ENCODE measurements at places on chromosomes 3 and 15.

GRCh38 chr3:169332310-169332709 lies 331.2 kb downstream of the MECOM start:
- no peak for DNase-seq

GRCh38 chr15:38873158-38873557 lies 308.5 kb upstream of the RASGRP1 start:
- no peak for DNase-seq

DNA sequence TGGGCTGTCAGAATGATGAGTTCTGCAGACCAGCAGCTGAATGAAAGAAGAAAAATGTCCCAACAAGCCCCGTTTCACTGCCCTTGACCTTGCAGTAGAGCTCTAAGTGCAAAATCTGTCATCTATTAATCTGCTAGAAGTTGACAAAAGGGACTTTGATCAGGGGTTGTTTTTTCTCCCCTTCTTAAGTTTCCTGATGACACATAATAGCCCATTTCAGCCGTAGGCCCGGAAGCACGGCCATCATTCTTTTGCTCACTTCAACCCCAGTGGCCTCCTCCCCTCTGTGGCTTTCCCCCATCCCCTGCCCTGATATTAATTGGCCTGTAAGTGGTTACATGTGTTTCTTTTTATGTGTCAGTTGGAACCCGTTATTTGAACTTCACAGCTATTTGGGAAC lies 298.9 kb downstream of the RPLP1 start:
- DNase-seq, result no peak

DNA sequence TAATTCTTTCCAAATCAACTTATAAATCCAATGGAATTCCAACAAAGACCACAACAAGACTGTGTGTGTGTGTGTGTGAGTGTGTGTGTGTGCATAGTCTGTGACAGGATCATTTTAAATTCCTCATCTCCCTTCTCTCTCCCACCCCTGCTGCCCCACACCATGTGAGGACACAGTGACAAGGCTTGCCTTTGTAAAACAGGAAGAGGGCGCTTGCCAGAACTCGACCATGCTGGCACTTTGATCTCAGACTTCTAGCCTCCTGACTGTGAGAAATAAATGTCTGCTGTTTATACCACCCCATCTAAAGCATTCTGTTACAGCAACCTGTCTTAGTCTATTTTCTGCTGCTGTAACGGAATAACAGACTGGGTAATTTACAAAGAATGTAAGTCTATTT lies 99.1 kb downstream of the NSMCE3 start:
- no peak for DNase-seq

DNA sequence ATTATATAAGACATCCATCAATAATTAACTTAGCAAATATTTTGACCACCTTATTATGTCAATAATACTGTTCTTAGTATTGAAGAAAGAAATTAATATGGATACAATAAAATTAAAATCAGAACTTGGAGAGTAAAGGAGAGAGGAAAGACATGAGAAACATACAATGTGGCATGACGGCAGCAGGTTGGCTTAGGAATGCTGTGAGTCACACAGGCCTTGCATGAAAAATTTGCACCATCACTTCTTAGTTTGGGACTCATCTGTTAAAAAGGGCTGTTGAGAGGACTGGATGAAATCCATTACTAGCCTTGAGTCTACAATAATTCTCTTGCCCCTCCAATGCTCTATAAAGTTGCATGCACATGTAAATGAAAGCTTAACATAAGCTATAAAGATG lies 880.8 kb downstream of the ROBO1 start:
- no peak for DNase-seq

DNA sequence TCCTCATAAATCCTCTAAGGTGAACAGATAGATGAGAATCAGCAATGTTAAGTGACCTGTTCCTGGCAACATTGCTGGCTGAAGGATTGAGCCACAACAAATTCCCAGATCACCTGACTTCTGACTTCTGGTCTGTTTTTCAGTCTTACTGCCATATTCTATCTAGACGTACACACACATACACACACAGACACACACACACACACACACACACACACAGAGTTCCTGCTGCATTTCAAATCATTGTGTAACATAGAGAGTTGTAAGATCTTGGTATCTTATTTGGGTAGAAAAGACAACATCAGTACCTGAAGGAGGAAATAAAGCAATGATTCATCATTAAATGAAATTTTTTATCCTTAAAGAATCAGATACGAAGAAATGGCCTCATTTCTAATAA lies 342.6 kb downstream of the MFSD1 start:
- no peak for DNase-seq

DNA sequence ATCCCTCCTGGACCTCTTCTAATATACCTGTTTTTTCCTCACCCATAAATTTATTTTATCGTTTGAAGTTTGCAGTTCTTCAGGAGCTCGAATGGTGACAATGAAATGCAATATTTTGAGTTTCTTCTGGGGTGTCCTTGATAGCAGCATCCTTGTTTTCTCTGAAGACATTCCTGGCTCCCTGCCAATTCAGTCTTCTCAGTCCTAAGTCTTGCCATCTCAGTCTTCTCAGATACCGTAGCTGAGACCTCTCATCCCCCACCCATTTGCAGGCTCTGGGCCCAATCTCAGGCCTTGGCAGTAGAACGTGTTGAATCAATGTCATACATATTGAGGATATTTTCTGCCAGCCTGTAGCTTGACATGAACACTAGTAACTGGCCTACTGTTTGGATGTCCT lies 140.9 kb downstream of the NECTIN3 start:
- DNase-seq, result no peak

DNA sequence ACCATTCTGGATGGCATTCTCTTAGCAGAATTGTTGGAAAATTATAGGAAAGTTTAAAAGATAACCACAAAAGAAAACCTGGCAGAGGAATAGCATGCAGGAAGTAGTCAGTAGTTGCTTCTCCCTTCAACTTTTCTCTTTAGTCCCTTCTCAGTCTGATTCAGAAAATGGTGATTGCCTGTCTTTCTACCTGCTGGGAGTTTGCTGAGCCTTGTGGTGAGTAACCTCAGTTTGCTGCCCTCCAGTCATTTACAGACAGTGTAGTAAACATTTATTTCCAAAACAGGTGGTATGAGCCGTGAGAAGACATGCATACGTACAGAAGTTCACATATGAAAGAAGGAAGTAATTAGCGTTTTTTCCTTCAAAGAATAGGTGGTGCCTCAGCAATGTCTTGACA lies 224.7 kb upstream of the POU1F1 start:
- no peak for DNase-seq

- peak; percentile 70 for DNase-seq
These were observed 35.8 kb downstream of the MGLL start for GRCh38 chr3:127786353-127787070.

GRCh38 chr3:136749091-136749490 lies 3.1 kb downstream of the STAG1 start:
- no peak for DNase-seq

GRCh38 chr3:102092617-102093466 lies 243.5 kb downstream of the NFKBIZ start:
- DNase-seq, result no peak

- no peak for DNase-seq
These were observed 722 bp downstream of the CACNA1D start for GRCh38 chr3:53495146-53495519.

DNA sequence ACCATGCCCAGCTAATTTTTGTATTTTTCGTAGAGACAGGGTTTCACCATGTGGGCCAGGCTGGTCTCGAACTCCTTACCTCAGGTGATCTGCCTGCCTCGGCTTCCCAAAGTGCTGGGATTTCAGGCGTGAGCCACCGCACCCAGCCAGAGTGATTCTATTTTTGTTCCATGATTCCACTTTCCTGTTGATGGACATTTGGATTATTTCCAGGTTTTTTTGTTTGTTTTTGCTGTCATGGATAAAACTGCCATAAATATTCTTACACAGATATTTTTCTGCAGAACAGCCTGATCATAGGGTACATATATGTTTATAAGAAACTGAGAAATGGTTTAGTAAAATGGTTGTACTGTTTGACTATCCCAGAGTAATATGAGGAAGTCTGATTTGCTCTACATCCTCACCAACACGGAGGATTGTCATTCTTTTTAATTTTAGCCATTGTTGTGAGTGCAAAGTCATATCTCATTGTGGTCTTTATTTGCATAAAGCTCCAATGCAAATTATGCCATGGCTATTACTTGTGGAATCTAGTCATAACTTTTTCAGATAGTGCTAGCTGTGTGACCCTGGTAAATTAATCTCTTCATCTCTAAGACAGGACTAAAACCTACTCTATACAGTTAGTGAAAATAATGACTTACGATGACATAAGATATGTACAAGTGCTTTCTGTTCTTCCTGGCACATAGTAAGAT lies 42.7 kb downstream of the MAP6D1 start:
- no peak for DNase-seq

GRCh38 chr15:43168192-43169107 lies 16.8 kb upstream of the CCNDBP1 start:
- DNase-seq, result no peak

DNA sequence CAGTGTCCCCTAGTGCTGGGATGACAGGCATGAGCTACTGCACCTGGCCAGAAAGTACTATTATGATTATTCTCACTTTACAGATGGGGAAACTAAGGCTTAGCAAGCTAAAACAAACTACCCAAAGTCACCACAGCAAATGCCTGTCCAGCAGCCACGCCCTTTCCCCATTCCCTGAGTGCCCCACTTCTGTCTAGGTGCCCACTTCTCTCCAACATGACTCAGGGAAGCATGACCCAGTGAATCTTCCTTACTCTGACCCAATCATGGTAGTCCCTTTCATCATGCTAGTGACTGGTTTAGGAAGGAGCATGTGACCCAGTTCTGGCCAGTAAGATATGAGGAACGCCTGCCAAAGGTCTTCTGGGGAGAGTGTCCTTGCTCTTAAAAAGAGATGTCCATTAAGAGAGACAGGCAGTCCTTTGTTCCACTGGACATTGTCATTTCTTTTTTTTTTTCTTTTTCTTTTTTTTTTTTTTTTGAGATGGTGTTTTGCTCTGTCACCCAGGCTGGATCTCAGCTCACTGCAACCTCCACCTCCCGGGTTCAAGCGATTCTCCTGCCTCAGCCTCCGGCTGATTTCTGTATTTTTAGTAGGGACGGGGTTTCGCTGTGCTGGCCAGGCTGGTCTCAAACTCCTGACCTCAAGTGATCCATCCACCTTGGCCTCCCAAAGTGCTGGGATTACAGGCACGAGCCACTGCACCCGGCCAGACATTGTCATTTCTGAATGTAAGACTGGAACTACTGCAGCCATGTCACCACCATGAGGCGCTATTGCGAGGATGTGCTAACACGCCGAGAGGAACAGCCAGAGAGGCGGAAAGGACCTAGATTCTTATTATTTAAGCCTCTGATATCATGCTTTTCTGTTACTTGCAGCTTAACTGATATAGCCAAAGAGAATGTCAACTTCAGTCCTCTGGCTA lies 19.8 kb downstream of the MEGF11 start:
- no peak for DNase-seq

- no peak for DNase-seq
These were observed 1408.0 kb upstream of the GBE1 start for GRCh38 chr3:83169473-83169872.

- no peak for DNase-seq
These were observed 223.0 kb upstream of the BHLHE40 start for GRCh38 chr3:4756057-4756775.

DNA sequence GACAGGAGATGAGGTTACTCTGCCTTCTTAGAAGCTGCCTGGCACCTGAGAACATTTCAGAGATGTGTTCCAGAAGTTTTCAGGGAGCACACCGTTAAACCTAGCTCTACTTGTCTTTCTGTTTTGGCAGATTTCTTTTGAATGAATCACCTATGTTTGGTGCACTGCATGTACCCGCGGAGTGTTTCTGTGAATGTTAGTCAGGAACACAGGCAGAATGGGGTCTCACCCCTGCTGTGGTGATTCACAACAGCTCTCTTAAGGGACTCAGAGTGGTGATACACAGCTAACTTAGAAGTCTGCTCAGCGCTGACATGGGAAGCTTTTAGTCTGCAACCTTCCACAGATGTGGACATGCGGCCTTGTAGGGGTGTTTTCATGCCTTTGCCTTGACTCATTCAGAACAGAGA lies 24.0 kb downstream of the TSEN2 start:
- no peak for DNase-seq

DNA sequence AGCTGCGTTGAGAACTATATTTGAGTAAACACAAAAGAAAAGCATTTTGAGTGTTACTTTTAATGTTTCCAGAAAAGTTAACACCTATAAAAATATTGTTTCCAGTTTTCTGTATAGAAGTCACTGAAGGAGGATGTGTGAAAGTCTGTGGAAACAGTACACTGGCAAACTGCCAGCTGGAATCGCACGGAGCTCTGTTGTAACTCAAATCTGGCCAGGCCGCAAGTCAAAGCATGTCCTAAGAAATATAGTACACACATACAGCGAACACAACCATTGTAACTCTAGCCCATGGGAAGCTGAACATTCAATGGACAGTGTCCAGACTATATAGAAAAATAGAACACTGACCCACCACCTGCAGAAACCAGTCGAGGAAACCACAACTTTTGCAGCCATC lies 657.2 kb downstream of the FHIT start:
- no peak for DNase-seq

DNA sequence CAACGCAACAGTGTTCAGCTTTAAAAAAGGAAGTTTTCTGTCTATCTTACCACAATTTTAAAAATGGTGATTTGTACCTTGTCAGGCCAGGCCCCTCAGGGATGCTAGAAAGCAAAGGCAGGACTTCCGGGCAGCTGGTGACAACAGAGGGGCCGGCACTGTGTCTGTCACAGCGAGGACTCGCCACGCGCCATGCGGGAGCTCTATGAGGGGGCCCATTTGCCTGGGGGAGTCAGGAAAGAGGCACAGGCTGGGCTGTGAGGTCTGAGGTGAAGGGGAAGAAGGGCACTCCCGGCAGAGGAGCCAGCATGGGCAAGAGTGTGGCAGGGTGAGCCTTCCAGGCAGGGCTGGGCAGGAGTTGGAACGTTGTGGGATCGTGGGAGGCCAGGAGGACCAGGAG lies 7.0 kb downstream of the IQSEC1 start:
- DNase-seq, result no peak

DNA sequence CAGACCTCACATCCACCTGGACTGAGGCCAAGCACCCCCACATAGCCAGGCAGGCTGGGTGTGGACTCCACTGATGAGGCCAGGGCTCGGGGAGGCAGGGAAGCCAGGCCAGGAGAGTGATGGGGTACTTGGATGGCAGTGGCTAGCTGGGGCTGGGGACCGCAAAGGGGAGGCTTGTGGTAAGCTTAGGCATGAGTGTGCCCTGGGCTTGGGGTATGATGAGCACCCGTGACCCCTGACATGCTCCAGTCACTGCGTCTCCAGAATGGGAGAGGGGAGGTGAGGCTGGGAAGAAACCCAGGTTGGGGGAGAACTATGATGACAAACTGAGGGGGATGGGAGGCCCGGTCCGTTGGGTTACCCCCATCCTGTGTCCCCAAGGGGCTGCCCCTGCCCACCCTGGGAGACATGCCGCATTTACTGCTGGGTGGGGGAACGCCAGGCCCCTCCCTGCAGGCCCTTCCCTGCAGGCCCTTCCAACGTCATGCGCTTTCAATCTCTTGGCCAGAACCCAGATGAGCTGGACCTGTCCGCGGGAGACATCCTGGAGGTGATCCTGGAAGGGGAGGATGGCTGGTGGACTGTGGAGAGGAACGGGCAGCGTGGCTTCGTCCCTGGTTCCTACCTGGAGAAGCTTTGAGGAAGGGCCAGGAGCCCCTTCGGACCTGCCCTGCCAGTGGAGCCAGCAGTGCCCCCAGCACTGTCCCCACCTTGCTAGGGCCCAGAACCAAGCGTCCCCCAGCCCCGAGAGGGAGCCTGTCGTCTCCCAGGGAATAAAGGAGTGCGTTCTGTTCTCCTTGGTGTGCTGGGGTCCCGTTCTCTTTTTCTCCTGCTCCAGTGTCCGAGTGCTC lies 34.1 kb downstream of the TSPAN3 start:
- no peak for DNase-seq

GRCh38 chr3:48222616-48223513 lies at the start of gene CAMP:
Gene CAMP (plus strand): TSS chr3:48223495. CDS start chr3:48223512, 17 bp downstream.
- DNase-seq, result peak; percentile 67

- DNase-seq, result no peak
These were observed 36.4 kb downstream of the TAMM41 start for GRCh38 chr3:11810276-11810675.

Data from C1 segment of cervical spinal cord (tissue), 14 donors.